ENCODE measurements at places on chromosomes 3 and 15.

- no peak for DNase-seq
These were observed 127.8 kb upstream of the SLC7A14 start for GRCh38 chr3:170713653-170714052.

- no peak for DNase-seq
These were observed 1.9 kb downstream of the MEX3B start for GRCh38 chr15:82043796-82044372.

DNA sequence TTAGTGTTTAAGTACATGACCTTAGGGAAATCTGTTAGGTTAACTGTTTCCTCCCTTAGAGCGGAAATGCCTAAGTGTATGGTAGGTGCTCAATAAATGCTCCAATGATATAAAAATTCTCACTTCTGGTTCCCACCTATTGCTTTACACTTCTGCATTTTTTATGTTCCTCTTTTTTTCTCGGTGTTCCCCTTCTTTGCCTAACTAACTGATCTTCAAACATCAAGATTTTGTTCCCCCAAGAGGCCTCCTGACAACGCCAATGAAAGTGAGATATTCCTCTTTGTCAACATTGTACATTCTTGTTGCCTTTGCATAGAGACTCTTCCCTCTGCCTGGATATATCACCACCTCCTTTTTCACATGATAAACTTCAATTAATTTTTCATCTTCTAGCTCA, 17.4 kb downstream of the SLC35A5 start:
- no peak for DNase-seq

DNA sequence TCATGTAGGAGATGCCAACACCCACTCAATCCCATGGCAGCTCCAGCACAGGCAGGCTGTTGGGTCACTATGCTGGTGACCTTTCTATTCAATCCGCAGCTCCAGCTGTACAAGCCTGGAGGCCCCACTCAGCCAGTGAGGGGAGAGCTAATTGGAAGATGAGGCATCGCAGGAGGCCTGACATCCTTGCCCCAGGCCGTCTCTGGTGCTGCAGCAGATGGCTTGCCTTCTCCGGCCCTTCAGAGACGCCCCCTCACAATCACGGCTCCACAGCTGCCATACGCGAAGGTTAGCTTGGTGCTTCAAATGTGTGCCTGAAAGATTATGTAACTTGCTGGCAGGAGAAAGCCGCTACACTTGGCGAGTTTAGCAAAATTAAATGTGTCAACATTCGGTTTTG, 104.2 kb upstream of the CLSTN2 start:
- DNase-seq = no peak

- no peak for DNase-seq
These were observed 278.1 kb upstream of the PLSCR5 start for GRCh38 chr3:146883288-146883687.

DNA sequence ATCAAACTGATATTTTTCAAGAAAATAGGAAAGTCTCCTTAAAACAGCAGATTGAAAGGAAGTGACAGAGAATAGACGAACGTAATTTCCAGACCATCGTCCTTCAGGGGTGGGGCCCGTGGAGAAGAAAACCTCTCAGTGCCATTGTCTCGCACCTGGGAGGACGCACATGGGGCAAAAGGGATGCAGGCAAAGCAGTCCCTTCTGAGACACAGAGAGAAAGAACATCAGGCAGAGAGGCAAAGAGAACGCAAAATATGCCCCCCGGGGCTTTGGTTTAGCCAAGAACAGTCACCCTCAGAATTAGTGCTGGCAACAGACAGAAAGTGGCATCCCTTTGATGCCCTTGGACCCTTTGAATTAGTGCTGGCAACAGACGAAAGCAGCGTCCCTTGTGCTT, 37.0 kb downstream of the MUC20 start:
- no peak for DNase-seq

GRCh38 chr3:31356941-31357340, 175.8 kb upstream of the STT3B start:
- DNase-seq = no peak
